ENCODE measurements at places on chromosomes 1 and 21. TPM values are rescaled to one million over a fixed set of nuclear protein-coding genes. Genes with fewer than 3 reads are reported as not detected.

The KCNN3 gene
- not detected for total RNA-seq

The LRRC71 gene
- total RNA-seq, result not detected

DNA sequence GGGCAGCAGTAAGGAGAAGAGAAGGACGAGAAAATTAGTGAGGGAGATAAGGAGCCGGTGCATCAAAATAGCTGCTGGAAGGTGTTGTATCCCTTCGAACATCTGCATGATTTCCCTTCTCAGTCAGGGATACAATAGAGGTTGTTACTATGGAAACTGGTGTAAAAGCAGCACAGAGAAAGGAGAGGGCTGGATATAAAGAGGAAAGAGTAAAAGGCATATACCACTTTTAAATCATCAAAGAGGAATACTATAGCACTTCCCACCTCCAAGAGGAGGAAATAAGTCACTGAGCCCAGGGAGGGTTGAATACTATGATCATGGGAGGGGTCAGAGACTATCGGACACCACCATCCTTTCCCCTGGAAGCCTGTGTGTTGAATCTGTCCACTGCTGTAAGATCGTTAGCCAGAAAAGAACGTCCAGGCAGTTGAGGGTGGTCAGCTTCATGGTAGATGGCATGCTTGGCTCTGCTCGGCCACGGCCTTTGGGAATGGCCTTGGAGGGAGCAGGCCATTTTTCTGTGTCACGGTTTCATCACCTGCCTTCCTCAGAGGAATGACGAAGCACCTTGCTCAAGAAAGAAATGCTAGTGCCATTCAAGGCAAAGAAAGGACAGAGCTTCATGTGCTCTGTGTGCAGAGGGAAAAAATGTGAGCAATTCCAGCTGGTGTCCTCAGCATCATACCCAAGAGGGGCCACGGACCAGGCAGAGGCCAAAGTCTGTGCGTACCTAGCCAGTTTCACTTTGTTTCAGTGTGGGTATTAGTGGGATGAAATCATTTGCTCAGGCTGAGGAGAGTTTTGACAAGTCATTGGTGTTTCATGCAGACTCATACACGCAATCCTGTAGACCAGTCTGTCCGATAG is 64.2 kb downstream of the IRF2BP2 start:
- no peak for DNase-seq

- no peak for DNase-seq
These were observed 193.2 kb downstream of the TM2D1 start for GRCh38 chr1:61531716-61532115.

The C1QTNF12 gene
- 0.32 TPM for total RNA-seq

DNA sequence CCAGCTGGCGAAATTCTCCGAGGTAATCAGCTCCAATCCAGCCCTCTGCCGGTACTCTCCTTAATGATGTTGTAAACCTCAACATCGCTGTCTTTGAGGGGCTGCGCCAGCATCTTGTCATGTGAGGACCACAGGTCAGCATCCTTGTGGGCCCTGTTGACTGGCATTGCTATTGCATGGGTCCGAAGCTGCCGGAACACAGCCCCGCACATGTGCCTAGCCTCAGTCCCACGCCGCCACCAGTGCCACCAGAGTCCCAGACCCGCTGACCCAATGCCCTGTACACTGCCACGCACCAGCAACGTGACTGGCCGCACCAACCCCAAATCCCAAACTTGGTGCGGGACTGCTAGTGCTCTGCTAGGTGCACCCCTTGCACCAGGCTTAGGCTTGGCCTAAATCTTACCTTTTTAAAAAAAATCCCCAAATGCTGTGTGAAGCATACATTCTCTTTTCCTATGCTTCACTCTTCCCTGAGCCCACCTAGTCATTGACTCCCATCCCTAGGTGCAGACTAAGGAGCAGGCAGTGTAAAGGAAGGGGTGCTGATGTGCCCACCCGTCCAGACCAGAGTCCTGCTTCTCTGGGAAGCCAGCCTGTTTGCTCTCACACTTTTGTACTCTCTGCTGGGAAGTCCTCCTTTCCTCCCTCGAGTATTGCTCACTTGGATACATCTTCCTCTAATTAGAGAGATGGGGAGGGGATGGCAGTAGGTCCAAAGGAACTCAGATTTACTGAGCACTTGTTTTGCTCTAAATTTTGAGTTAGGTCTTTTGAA is 81.9 kb upstream of the ARTN start:
- DNase-seq, result no peak

The SLC9C2 gene
- not detected for total RNA-seq

The BEND5 gene
- not detected for total RNA-seq

The LEPR gene
- 47.7 TPM for total RNA-seq

DNA sequence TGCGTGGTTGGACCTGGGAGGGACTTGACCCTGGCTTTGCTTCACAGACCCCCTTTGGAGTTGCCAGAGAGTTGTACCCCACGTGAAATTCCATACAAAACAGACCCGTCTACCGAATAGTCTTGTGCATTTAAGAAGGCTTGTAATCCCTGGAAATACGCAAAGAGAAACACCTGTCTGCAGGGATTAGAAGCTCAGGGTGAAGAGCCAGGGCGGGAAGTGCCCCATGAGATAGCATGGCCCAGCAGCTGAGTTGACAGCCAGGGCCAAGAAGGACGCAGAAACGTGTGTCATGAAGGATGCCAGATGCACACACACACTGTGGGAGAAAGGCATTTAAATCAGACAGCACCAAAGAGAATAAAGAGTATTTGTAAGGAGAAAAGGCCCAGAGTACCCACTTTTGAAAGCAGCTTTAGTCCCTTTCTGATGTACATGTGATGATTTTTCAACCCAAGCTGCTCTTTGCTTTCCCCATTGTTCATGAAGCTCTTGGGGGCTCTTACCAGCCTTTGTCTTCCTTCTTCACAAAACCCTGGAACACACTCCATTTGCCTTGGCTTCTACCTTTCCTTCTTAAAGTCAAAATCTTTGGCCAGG is 46.6 kb downstream of the PCP4 start:
- DNase-seq, result no peak

DNA sequence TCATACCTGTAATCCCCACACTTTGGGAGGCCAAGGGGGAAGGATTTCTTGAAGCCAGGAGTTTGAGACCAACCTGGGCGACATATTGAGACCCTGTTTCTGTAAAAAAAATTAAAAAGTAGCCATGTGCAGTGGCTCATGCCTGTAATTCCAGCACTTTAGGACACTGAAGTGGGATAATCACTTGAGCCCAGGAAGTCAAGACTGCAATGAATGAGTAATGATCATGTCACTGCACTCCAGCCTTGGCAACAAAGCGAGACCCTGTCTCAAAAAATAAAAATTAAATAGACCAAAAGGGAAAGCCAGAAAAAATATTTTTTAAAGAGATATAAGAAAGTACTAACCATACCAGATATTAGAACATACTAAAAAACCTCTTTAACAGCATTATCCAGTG is 44.7 kb upstream of the LYPLAL1 start:
- no peak for DNase-seq

DNA sequence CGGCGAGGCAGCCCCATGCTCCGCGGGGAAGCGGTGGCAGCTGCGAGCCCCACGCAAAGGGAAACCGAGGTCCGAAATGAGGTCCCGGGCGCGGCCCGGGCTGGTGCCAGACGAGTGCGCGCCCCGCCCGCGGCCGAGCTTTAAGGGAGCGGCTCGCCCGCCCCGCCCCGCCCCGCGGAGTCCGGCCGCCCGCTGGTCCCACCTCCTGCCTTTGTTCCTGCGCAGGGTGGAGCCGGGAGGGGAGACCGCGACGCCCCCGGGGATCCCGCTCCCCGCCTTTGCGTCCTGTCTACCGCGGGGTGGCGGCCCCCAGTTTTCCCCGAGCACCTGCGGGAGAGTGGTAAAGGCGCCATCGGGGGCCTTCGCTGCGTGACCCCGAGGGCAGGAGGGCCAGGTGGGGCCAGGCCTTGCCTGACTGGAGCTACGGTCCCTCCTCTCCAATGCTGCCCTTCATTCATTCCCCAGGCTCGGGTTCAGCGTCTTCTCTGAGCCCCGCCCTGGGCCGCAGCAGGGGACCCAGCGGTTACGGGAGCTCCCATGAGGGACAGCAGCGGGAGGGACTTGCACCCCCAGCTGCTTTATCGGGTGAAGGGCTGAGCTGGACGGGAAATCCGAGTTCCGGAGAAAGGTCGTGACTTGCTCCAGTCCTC is at the start of gene HES2:
HES2 (minus strand) TSS at position 116 of the 650 bp plus-strand sequence; CDS start at position 17, 99 bp downstream.
- no peak for DNase-seq

GRCh38 chr1:240109920-240110636 is 18.4 kb downstream of the FMN2 start:
- DNase-seq, result peak; percentile 48

DNA sequence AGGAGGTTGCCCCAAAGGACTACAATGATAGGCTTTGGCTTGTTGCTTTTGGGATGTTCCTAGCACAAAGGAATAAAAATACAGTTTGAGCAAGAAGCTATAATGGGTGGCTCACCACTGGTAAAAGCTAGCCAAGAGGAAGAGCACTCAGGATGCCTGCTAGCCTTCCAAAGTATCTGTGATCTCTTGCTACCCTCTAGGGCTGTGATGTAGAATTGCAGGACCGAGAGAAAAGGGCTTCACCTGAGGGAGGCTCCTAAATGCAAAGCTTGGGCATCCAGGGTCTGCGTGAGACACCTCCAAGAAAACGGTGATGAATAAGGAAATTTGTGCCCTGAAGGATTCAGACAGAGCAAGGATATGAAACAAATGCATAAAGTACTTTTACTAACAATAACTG is 17.7 kb downstream of the IVL start:
- DNase-seq, result no peak

The SPRR1A gene
- total RNA-seq, result not detected
